ENCODE measurements at places on chromosomes 16 and 17.

DNA sequence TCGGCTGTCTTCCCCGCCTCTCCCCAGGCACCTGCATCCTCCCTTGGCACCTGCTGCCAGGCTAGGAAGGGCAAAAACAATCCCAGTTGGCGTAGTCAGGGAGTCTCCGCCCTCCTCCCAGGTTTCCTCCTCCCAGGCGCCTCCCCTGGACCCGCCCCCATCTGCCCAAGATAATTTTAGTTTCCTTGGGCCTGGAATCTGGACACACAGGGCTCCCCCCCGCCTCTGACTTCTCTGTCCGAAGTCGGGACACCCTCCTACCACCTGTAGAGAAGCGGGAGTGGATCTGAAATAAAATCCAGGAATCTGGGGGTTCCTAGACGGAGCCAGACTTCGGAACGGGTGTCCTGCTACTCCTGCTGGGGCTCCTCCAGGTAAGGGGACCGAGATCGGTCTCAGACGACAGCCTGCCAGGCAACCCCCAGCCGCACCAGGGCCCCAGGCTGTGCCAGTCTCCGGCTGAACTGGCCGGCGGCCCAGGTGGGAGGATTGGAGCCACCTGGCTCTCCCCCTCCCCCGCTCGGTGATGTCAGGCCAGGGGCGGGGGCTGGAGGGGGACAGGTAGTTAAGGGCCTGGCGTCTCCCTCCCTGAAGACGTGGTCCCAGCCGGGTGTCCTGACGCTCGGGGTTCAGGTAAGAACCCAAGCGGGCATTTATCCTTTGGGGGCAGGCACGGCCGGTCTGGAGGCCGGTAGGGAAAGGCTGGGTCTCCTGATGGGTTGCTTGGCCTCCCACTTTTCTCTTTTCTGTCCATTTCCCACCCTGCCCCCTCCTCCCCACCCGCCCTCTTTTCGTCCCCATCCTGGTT is at the start of gene GRB7:
Gene GRB7, plus strand, starts transcription at position 179 of the 808 bp plus-strand sequence. CDS start 4,364 bp downstream, outside the sequence.
- H3K27ac ChIP-seq, result peak within 1 kb of the TSS; percentile 84
- peaks cover 18% of the 10 kb centered on the region for H3K27me3 ChIP-seq
- H3K36me3 ChIP-seq, result no peaks in the 10 kb centered on the region
- H3K4me1 ChIP-seq, result peaks cover 25% of the 10 kb centered on the region

DNA sequence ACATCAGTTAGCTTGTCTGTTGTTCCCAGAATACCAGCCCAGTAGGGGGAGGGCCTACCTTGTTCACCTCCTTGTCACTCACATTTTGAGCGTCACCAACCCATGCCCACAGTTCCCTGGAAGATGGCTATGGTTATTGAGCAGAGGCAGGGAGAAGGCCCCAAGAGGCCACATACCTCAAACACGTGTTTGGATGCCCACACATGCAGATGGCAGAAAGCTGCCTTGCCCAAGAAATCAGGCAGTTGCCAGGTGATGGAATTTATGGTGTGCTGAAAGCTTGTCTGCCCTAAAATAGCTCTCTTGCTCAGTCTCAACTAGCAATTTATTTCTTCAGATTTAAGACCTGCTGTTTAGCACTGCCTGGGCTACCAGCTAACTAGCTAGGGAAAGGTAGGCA is 16.5 kb upstream of the CMTM4 start:
- DNase-seq, result no peak
- H3K4me1 ChIP-seq, result peaks cover 2% of the 10 kb centered on the region

- no peaks in the 10 kb centered on the region for H3K27me3 ChIP-seq
- H3K4me3 ChIP-seq, result no peak overlapping the region
- DNase-seq, result peak; percentile 97
- no peaks in the 10 kb centered on the region for H3K36me3 ChIP-seq
These were observed 23.9 kb upstream of the FMNL1 start for GRCh38 chr17:45197555-45198334.

DNA sequence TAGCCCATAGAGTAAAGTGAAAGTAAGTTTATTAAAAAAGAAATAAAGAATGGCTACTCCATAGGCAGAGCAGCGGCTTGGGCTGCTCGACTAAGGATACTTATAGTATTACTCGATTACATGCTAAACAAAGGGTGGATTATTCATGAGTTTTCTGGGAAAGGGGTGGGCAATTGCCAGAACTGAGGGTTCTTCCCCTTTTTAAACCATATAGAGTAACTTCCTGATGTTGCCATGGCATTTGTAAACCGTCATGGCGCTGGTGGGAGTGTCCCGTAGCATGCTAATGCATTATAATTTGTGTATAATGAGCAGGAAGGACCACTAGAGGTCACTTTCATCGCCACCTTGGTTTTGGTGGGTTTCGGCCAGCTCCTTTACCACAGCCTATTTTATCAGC is 13.3 kb upstream of the GAS7 start:
- no peaks in the 10 kb centered on the region for H3K27me3 ChIP-seq
- DNase-seq, result no peak
- H3K4me3 ChIP-seq, result no peak overlapping the region
- no peak overlapping the region for H3K27ac ChIP-seq
- H3K36me3 ChIP-seq, result no peaks in the 10 kb centered on the region

GRCh38 chr17:66675991-66676371 is 158.9 kb upstream of the CACNG5 start:
- peaks cover 36% of the 10 kb centered on the region for H3K36me3 ChIP-seq
- no peak overlapping the region for H3K27ac ChIP-seq
- no peak overlapping the region for H3K4me3 ChIP-seq
- no peaks in the 10 kb centered on the region for H3K27me3 ChIP-seq
- H3K4me1 ChIP-seq, result peaks cover 58% of the 10 kb centered on the region

GRCh38 chr16:83420206-83420760 is 387.5 kb upstream of the HSBP1 start:
- no peak overlapping the region for H3K4me3 ChIP-seq
- no peaks in the 10 kb centered on the region for H3K4me1 ChIP-seq
- no peak for DNase-seq

GRCh38 chr17:10875430-10875851 is 37.6 kb upstream of the PIRT start:
- H3K36me3 ChIP-seq, result no peaks in the 10 kb centered on the region
- H3K27me3 ChIP-seq, result no peaks in the 10 kb centered on the region
- no peak overlapping the region for H3K4me3 ChIP-seq
- peak; percentile 62 for DNase-seq

DNA sequence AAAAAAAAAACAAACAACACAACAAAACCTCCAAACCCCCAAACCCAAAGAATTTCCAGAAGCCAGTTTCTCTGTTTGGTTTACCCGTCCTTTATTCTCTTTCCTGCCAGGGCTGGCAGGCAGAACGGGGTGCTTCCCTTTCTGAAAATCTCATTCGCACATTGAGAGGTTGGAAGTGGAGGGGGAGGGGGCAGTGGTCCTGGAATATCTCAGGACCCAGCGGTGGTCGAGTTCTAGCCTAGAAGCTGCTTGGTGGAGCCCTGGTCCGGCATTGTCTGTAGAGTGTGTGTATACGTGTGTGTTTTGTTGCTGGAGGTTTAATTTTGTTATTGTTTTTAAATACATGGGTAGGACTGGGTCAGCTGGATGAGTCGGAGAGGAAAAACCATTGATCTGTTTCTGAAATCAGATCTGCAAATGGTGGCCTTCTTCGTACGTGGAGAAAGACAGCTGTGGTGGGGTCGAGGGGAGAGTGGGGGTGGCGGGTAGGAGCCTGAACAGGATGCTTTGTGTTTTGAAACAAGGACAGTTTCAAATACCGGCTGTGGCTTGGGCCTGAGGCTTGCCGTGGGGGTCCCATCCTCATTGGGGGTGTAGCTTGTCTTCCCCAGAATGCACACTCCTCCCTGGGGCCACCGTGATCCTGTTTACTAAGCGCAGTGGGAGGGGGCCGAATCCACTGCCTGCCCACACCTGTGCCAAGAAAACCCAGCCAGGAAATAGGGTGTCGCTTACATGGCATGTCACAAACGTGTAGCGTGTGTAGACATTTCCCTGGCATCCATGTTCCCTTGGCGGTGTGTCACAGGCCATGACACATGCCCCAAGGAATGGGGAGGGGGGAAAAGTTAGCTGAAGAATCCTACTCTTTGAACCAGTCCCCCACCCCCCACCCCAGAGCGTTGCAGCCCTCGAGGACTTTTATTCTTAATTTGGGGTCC is 1.6 kb downstream of the CMIP start:
- peak overlapping the region; percentile 87 for H3K4me3 ChIP-seq
- H3K27ac ChIP-seq, result peak overlapping the region; percentile 70
- DNase-seq, result peak; percentile 73
- H3K36me3 ChIP-seq, result peaks cover 10% of the 10 kb centered on the region
- peaks cover 54% of the 10 kb centered on the region for H3K4me1 ChIP-seq

- H3K36me3 ChIP-seq, result no peaks in the 10 kb centered on the region
- no peaks in the 10 kb centered on the region for H3K27me3 ChIP-seq
- H3K27ac ChIP-seq, result no peak overlapping the region
- H3K4me3 ChIP-seq, result no peak overlapping the region
- no peaks in the 10 kb centered on the region for H3K4me1 ChIP-seq
These were observed 65.8 kb downstream of the SALL1 start for GRCh38 chr16:51085271-51085670.

GRCh38 chr16:90033387-90033786 is 14.1 kb upstream of the DBNDD1 start:
- no peak for DNase-seq
- peaks cover 9% of the 10 kb centered on the region for H3K36me3 ChIP-seq
- peaks cover 3% of the 10 kb centered on the region for H3K4me1 ChIP-seq
- no peak overlapping the region for H3K27ac ChIP-seq
- no peak overlapping the region for H3K4me3 ChIP-seq
- no peaks in the 10 kb centered on the region for H3K27me3 ChIP-seq

DNA sequence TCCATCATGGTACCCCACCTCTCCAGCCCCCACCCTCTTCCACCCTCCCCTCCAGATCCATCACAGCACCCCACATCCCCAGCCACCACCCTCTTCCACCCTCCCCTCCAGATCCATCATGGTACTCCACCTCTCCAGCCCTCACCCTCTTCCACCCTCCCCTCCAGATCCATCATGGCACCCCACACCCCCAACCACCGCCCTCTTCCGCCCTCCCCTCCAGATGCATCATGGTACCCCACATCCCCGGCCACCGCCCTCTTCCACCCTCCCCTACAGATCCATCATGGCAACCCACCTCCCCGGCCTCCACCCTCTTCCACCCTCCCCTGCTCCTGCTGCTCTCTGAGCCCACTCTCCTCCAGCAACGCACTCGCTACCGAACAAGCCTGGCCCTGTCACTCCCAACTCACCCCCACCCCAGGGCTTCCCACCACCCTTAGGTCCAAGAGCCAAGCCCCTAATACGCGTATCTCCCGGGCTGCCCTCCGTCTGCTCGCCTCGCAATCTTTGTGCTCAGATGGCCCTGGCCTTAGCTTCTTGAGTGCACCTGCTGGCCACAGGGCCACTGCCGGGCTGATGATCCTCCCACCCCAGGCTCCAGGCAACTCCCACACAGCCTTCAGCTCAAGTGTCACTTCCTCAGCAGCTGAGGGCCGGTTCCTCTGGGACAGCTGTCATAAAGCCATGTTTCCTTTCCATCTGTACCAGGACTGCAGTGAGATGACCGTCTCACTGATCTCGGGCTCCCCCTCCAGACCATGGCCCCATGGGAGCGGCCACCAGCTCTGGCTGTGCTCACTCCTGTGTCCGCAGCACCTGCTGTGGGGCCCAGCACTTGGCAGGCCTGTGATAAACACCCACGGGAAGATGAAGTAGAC is 25.5 kb downstream of the KDM8 start:
- DNase-seq, result no peak
- no peak overlapping the region for H3K4me3 ChIP-seq
- peaks cover 64% of the 10 kb centered on the region for H3K36me3 ChIP-seq
- H3K27me3 ChIP-seq, result no peaks in the 10 kb centered on the region

DNA sequence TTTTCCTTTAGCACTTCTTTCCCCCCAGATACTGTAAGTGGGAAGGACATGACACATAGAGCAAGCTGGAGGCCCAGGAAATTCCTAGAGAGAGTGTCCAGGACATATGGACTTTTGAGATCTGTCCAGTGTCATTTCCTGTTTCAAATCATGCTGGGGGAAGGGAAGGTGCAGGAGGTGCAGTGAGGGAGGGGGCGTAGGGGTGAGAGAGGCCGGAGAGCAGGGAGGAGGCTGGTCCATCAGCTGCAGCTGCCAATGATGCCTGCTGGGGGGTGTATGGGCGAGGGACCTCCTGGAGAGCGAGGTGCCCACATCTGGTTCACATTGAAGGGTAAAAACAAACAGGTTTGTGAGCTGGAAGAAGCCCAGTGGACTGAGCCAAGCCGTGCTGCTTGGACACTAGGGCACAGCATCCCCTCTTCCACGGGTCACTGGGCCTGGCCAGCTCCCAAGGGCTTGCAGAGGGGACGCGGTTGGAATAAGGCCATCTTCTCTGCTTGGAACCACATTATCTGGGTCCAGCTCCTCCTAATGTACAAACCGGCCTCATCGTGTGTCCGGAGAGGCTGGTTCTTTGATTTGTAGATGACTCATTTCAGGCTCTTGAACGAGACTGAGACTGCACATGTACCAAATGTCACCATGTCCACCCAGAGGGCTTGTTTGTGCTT is 70.4 kb upstream of the SMURF2 start:
- H3K36me3 ChIP-seq, result no peaks in the 10 kb centered on the region
- no peak for DNase-seq
- H3K27ac ChIP-seq, result no peak overlapping the region
- no peak overlapping the region for H3K4me3 ChIP-seq
- peaks cover 8% of the 10 kb centered on the region for H3K4me1 ChIP-seq

DNA sequence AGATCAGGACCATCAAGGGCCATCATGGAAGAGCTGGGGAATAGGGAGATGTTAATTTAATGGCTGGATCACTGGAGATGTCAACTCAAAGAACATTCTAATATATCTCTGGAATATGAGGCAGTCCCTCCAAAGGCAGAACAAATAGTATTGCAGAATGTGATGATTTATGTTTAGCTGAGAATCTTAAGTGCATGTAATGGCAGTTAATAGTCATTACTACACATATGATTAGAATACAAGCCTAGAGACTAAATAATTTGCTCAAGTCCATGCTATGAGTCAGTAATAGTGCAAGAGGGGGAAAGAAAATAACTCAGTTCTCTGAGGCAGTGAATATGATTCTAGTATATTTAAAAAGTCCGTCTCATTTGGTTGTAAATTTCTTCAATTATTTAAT is 32.3 kb downstream of the SNTB2 start:
- no peaks in the 10 kb centered on the region for H3K36me3 ChIP-seq
- DNase-seq, result no peak
- no peaks in the 10 kb centered on the region for H3K4me1 ChIP-seq
- no peaks in the 10 kb centered on the region for H3K27me3 ChIP-seq
- no peak overlapping the region for H3K4me3 ChIP-seq

DNA sequence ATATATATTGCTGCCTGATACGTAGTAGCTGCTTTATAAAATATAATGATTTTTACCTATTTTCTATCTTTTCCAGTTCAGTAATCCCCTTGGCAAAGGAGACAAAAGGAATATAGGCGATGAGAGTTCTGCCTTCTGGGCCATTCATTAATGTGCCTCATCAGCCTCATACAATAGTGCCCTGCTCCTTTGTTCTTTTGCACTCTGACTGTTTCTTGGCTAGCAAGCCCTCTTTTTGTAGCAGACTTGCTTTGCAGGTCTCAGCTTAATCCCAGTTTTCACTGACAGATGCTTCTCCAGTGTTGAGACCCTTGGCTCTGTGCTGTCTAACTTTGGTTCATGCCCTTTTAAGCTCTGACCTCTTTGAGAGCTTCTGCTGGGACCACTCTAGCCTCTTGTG is 10.4 kb downstream of the HSD17B2 start:
- no peaks in the 10 kb centered on the region for H3K36me3 ChIP-seq
- no peak for DNase-seq
- no peak overlapping the region for H3K27ac ChIP-seq
- H3K4me1 ChIP-seq, result no peaks in the 10 kb centered on the region
- no peak overlapping the region for H3K4me3 ChIP-seq
- H3K27me3 ChIP-seq, result peaks cover 13% of the 10 kb centered on the region
